ENCODE measurements at places on chromosomes 3 and 15. TPM values are rescaled to one million over a fixed set of nuclear protein-coding genes. Genes with fewer than 3 reads are reported as not detected.

FILIP1L gene
- total RNA-seq = not detected

TRH gene
- not detected for total RNA-seq

LIPH gene
- total RNA-seq = not detected

GRCh38 chr3:134655706-134656105 is 4.9 kb upstream of the KY start:
- no peak for DNase-seq

GRCh38 chr3:128841926-128842920 is 37.2 kb upstream of the ACAD9 start:
- DNase-seq = no peak

All from natural killer cell treated with Interleukin-12 subunit alpha and Interleukin-12 subunit beta and Interleukin-15 and Interleukin-18, amount 100 ng/mL, for 72 hours (primary cell).